ENCODE measurements at places on chromosomes 6 and 20.
A peak's percentile ranks its signal among the peaks of the same experiment; 100 is the strongest.

DNA sequence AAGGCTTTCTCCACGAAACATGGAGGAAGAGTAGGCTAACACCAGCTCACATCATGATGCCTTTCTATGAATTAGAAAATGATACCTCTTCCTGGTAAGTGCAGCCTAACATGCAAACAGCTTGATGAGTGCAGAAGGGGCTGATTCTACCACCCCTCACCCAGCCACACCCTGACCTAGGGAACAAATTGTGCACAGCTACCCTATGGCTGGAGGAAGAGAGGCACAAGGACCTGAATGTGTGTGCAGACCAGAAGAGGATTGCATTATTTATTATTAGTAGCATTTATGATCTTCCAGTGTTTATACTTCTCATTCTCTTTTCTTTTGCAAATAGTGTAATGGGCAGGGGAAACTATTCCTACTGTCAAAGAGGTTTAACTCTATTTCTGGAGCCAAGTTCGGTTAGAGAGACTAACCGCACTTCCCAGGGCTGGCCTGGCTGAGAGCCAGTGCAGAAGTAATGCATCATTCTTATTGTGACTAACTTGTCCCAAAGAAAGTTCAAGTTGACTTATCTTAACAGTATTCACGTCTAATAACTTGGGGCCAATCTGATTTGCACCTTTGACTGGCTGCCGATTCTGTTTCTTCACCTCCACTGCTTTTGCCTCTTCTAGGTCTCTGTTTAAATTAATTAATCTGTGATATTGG is 237.5 kb downstream of the CD83 start:
- peak; percentile 23 for DNase-seq

DNA sequence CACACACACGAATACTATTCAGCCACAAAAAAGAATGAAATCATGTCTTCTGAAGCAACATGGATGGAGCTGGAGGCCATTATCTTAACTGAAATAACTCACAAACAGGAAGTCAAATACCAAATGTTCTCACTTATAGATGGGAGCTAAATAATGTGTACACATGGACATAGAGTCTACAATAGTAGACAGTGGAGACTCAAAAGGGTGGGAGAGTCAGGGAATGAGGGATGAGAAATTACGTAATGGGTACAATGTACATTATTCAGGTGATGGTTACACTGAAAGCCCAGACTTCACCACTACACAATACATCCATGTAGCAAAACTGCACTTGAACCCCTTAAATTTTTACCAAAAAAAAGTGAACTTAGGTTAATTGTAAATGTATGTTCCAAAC is 160.4 kb downstream of the TASP1 start:
- DNase-seq = no peak

GRCh38 chr6:501891-502601 is 110.5 kb downstream of the IRF4 start:
- DNase-seq = peak; percentile 73

DNA sequence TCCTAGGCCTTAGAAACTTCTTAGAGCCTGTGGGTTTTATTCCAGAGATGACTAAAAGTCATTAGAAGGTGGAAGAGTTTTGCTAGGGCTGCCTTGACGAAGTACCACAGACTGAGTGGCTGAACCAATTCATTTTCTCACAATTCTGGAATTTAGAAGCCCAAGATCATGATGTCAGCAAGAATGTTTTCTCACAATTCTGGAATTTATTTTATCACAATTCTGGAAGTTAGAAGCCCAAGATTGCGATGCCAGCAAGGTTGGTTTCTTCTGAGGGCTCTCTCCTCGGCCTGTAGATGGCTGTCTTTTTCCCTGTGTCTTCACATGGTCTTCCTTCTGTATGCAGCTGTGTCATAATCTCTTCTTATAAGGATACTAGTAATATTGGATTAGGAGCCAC is 672.9 kb upstream of the MARCKS start:
- DNase-seq = no peak

DNA sequence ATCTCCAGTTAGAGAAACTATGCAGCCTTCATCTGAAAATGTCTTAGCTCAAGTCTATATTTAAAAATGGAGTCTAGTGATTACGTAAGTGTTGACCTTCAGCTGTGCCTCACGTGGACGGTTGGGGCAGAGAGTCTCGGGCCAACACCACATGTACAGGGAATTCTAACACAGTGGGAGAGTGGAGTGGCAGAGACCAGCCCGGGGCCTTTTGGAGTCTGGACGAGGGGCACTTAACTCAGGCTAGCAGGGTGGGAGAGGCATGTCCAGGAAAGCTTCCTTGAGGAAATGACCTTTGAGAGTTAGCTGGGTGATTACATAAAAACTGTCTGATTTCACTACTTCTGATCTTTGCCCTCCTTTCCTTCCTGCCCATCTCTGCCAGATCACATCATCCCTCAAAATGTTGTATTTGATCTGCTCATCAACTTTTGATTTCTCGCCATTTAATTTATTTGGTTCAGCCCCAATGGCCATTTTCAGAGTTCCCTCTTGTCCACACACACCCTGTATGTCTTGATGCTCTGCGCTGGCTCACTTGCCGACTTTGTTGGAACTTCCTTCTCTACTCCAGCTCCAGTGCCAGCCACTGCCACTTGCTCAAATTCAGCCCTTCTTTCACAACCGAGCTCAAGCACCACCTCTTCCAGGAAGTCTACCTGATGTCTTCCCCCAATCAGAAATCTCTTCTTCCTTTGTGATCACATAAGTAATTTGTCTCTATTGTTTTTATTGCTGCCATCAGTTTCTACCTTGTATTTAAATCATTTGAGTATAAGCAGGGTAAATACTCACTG is 2.6 kb downstream of the ARMC2 start:
- no peak for DNase-seq

- no peak for DNase-seq
Measured at GRCh38 chr6:125931733-125932450, 24.7 kb upstream of the HINT3 start.

GRCh38 chr6:108959972-108960582 is 111.9 kb downstream of the ARMC2 start:
- no peak for DNase-seq

- no peak for DNase-seq
Measured at GRCh38 chr6:143774347-143774746, 68.8 kb upstream of the LTV1 start.

- DNase-seq = no peak
Measured at GRCh38 chr6:48135323-48136084, 24.5 kb upstream of the PTCHD4 start.
